ENCODE measurements at places on chromosomes 12 and 14. TPM values are rescaled to one million over a fixed set of nuclear protein-coding genes. Genes with fewer than 3 reads are reported as not detected.

GRCh38 chr12:57777367-57777766 is 5.0 kb downstream of the EEF1AKMT3 start:
- no peak for DNase-seq

GRCh38 chr12:125249066-125249824 is 184.0 kb downstream of the AACS start:
- no peak for DNase-seq

DNA sequence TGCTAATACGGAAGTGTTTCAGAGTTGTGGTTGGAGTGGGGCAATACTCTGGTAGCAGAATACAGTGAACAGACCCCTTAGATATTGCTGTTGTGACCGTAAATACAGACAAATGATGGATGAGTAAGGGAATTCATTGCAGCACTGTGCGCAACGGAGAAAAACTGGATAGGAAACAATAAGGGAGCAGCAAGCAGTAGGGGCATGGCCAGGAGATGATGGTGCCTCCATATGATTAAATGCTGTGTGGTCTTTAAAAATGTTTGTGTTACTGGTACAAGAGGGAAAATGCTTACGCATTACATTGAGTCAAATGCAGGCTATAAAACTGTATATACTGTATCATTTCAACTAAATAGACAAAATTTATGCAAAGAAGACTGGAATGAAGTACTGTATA is 61.6 kb downstream of the EML1 start:
- DNase-seq: no peak

- DNase-seq: peak; percentile 57
Measured at GRCh38 chr12:57069523-57069922, 9.1 kb downstream of the NEMP1 start.

GRCh38 chr12:68375756-68376695 is 43.9 kb upstream of the MDM1 start:
- DNase-seq: no peak

GRCh38 chr12:52274521-52275120 is at the start of gene KRT86:
Gene KRT86, plus strand, starts transcription at chr12:52274645. Its CDS starts 27,272 bp downstream, at chr12:52301917.
- no peak for DNase-seq

DNA sequence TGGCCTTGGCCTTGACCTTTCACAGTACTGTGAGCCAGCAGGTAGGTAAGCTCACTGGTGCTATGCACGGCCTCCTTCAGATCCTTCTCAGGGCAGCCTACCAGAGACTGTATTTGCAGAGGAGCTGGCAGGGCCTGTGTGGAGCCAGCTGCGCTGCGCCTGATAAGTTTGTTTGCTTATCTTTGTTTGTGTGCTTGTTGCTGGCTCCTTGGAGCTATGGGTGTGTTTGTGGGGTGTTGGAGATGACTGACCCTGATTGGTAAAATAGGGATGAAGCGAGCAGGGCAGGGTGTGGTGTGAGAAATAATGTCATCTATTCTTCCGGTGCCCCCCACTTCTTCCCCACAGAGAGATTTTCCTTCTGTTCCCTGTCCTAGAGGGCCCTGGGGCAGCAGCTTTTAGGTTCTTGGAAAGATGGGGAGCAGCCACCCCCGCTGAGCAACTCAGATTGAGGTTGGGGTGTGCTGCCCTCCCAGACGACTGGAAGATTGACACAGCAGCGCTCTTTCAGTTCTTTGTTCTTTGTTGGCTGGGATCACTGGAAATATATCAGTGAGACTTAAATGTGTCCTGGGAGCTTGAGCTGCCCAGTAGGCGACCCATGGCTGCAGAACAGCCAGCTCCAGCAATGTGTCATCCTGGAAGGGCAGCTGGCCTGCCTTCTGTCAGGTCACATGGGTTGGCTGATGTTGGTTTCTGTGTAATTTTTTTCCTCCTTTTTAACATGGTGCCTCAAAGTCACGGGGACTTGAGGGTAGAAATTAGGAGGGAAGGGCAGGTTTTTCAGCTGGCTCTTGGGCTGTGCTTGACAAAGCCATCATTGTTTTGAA is 19.6 kb downstream of the MLXIP start:
- DNase-seq: peak; percentile 30

DNA sequence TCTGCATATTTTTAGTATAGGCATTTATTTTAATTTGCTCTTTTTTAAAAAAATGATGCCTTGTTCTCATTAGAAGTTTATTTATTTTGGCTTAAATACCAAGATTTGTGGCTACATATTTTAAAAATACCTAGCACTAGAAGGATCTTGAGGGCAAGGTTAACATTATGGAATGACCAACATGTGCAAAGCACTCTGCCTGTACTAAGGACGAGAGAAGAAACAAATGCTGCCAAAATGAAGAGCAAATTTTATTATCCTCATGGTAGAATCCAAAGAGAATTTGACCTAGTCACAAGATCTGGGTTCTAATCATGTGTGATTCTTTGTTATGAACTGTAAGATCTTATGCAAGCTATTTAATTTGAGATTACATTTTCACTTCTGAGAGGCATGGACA is 2.8 kb downstream of the CAND1 start:
- DNase-seq: no peak

- no peak for DNase-seq
Measured at GRCh38 chr14:92122761-92123160, 992 bp downstream of the CPSF2 start.

DNA sequence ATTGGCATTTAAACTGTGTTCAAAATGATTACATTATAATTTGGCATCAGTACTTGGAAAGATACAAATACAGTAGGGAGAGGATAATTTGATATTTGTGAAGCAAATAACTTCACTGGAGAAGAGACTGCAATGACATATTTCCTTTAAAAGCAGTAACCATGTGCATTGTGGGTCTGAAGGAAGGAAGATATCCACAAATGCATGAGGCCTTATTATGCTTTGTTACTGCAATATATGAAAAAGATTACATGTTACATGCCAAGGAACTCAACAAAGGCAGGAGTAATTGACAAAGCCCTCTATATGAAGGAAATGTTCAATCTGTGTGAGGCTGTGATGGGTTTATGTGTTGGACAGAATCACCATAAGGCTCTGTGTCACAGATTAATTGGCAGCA is 391.5 kb downstream of the APAF1 start:
- no peak for DNase-seq

- no peak for DNase-seq
Measured at GRCh38 chr12:25976289-25976688, 17.8 kb downstream of the RASSF8 start.

- DNase-seq: no peak
Measured at GRCh38 chr12:39417916-39418315, 25.0 kb downstream of the KIF21A start.

DNA sequence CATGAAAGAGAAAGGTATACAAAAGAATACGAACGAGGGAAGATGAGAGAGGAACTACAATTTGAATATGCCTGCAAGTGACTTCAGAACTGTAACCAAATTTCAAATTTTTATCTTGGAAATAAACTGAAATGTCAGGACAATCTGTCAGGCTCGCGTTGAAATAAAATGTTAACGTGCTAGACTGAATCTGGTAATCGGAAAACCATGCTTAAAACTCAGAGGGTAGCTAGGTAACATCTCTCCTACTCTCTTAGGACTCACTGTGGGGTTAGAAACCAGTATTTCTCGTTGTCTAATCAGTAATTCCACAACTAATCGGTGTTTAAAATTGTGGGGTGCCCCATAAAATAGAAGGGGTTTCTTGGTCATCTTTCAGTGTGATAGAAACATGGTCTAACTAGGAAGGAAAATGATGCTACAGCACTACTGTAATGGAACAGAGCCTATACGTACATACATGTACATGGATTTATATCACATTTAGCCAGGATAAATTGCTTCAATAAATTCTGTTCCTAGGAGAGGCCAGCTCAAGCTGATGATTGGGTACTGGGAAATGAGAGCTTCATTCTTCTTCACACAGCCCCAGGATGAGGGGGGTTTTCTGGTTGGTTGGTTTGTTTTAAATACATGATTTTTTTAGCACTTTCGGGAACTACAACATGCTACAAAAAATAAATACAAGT is 23.9 kb downstream of the ATF7 start:
- no peak for DNase-seq

DNA sequence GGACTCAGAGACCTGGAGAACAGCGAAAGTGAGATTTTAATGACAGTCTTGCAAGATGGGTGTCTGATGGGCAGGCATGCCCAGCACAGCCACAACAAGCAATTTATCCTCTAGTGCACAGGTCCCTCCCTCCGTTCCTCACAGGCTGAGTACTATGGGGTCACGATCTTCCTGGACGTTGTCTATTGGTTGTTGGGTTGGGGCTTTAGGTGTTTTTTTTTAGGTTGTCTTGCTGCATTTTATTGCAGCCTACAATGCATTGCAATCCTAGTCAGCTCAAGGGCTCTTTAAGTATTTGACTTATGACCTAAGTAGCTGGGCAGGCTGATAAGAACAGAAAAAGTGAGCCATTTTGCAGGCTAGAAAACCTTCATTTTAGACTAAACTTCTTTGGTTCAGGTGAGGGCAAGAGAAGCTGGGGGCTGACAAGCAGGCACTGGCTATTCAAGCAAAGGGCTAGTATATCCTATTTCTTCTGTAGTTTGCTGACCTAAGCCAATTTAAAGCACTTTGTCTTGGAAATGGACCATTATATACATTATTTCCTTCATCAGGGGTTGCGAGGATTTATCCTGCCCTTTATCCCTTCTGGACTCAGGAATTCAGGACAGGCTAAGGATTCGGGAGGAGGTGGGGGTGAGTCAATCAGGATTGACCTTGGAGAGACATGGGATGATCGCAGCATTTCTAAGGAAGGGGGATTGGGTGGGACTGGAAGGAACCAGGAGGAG is 6.0 kb downstream of the KRT7 start:
- no peak for DNase-seq

- DNase-seq: no peak
Measured at GRCh38 chr12:105426766-105427165, 96.3 kb downstream of the C12orf75 start.

DNA sequence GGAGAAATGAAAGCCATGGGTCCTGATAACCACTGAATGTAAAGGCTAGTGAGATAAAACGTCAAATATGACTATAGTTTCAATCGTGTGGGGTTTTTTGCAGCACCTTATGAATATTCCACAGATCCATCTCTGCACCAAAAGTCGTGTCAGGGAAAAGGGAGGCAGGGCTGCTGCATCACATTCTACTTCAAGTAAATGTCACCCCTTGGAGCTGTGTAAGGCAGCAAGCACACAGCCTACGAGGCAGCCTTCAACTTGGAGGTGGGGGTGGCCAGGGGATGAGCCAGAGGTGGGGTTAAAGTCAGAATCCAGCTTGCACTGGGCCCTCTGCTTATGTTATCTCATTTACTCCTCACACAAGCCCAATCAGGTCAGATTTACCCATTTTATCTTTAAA is 90.4 kb downstream of the ARMH4 start:
- DNase-seq: no peak

DNA sequence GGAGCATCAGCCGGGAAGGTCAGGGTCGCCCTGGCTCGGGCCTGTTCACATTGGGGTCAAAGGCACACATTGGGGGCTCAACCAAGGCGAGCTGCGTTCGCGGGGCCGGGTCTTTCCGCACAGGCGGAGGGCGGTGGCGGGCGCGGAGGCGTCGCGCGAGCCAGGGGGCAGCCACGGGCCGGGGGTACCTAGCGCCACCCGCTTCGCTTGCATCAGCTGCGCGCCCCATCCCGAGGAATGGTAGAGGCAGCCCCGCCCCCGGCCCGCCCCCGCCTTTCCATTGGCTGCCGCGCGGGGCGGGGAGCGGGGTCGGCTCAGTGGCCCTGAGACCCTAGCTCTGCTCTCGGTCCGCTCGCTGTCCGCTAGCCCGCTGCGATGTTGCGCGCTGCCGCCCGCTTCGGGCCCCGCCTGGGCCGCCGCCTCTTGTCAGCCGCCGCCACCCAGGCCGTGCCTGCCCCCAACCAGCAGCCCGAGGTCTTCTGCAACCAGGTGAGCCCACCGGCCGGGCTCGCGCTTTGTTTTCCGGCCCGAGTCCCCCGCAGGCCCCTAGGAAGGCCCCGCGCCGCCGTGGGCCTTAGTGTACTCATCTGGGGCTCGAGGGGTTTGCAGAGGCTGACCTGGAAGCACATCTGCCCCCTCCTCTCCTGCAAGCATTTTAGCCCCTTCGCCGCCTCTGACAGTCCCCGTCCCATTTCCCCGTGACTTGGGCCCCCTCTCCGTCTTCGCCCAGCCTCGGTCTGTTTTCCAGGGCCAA is at the start of gene ALDH2:
TSS of gene ALDH2 (plus strand) at position 326 of the 754 bp plus-strand sequence. CDS start at position 376, 50 bp downstream.
- DNase-seq: peak; percentile 59

DNA sequence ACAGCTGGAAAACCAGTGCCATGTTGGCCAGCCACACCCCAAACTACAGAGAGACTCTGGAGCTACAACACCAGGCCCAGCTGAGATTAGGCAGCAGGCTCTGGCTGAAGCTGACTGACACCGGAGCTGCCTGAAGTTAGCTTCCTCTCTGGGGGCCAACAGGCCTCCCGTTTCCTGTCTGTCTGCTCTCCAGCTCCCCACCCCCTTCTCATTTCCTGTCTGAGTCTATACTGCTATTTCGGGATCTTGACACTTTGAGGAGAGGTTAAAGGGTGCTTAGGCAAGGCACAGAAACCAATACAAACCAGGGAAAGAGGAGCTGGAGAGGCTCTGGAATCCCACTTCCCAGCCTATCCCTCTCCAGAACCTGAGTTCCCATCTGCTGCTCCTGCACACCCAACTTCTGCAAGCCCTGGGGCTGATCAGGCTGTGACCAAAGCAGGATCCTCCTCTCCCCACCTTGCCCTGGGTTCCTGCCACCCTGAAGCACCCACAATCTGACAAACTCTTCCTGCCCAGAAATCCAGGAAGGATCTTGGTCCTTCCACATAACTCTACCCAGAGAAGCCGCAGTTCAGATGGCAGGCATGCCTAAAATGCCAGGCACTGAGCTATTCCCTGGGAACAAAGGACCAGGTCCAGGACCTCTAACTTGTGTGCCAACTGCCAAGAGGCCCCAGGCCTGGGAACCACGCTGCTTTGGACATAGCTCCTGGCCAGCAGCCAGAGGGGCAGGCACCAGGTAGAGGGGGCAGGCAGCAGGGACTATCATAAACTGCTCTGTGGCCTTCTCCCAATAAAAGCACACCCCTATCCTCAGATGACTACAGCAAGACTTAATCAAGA is 39.9 kb downstream of the PRPF40B start:
- peak; percentile 98 for DNase-seq

GRCh38 chr14:56004323-56004722 is 113.9 kb upstream of the PELI2 start:
- DNase-seq: no peak

DNA sequence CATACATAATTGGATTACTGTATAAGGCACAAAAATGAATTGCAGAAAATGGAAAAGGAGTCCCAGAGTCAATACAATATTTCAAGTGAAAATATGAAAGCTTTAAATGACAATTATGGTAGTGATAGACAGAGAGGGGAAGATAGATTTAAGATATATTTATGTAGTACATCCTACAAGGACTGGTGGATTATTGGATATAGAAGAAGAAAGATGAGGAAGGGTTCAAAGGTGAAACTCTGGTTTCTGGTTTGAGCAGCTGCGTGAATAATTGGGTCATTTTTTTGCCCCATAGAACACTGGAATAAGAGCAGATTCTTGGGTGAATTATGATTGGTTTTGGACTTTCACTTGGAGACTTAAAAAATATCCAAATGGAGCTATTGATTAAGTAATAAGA is 19.4 kb downstream of the PIK3C2G start:
- no peak for DNase-seq

GRCh38 chr12:56518570-56518969 is 3.0 kb upstream of the RBMS2 start:
- peak; percentile 86 for DNase-seq

- DNase-seq: no peak
Measured at GRCh38 chr12:131098178-131098981, 144.7 kb downstream of the ADGRD1 start.

Gene COA8
- 50.6 TPM for total RNA-seq

Gene GALC
- not detected for total RNA-seq

Gene SLC17A8
- total RNA-seq: not detected

Gene TMEM233
- total RNA-seq: not detected

Gene POTEM
- total RNA-seq: 0.10 TPM

Gene GLI1
- 4.0 TPM for total RNA-seq

Gene IFNG
- not detected for total RNA-seq

Gene SSPN
- total RNA-seq: not detected

Gene HPD
- 0.47 TPM for total RNA-seq

Data from HT1080 (cell line).